ENCODE measurements at places on chromosomes 12 and 14.

DNA sequence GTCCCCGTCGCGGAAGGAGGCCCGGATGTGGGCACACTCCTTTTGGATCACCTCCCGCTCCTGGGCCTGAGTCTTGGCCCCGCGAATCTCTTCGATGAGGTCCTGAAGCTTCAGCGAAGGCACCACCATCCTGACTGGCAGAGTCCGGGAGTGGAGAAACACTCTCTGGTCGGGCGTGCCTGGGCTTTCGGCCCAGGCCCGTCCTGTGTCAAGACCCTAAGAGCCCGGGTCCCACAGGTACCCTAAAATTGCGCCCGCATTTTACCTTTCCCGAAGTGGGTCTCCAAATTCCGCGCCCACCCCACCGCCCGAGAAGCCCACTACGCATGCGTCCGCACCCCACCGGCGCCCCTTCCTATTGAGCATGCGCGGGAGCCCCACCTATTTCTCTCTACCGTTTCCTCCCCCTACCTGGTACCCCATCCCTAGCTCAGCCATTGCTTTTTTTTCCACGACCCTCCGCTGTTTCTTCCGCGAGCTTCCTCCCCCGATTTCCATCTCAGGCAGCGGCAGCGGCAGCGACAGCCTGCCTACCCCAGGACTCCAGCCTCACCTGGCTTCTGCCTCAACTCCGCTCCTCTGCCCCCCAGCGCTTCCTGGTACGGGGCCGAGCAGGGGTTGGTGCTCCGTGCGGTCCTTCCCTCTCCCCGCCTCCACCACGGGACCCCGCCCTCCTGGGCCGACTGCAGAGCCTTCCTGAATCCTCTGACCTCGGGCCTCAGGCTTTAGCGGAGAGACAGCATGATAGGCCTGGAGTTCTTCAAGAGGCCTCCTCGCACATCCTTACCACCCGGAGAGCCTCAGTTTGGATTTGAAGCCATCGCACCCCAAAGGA lies at the start of gene AP1G2:
AP1G2 (minus strand) TSS at position 606 of the 835 bp plus-strand sequence; CDS start at position 129, 477 bp downstream.
- DNase-seq = peak; percentile 84

GRCh38 chr12:2395354-2395977 lies 342.7 kb downstream of the CACNA1C start:
- peak; percentile 84 for DNase-seq

- no peak for DNase-seq
Measured at GRCh38 chr14:20477211-20477876, 8.1 kb downstream of the PNP start.

DNA sequence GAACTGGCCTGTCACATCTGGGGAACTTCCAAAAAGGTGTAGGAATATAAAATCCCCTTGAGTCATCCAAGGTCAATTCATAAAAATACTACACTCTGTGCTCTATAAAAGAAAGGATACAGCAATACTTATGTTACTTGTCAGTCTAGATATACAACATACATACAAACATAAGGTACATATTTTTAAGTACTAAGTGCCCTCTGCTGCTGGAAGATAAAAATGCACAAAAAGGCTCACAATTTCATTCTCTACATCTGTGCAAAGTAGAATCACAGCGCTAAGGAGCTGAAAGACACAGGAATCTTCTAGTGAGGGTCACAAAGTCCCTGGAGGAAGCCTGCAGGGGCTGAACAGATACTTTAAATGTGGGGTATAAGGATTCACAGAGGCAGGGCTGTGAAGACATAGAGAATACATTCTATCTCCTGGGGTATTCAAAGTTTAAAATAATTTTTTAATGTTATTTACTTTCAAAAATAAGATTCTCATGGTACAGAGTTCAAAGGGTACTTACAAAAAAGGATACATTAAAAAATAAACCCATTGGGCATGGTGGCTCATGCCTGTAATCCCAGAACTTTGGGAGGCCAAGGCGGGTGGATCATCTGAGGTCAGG lies 10.2 kb upstream of the GOLGA5 start:
- no peak for DNase-seq

GRCh38 chr14:57461777-57462320 lies 31.8 kb downstream of the CCDC198 start:
- no peak for DNase-seq

- no peak for DNase-seq
Measured at GRCh38 chr14:103961928-103962578, 19.7 kb upstream of the RD3L start.

DNA sequence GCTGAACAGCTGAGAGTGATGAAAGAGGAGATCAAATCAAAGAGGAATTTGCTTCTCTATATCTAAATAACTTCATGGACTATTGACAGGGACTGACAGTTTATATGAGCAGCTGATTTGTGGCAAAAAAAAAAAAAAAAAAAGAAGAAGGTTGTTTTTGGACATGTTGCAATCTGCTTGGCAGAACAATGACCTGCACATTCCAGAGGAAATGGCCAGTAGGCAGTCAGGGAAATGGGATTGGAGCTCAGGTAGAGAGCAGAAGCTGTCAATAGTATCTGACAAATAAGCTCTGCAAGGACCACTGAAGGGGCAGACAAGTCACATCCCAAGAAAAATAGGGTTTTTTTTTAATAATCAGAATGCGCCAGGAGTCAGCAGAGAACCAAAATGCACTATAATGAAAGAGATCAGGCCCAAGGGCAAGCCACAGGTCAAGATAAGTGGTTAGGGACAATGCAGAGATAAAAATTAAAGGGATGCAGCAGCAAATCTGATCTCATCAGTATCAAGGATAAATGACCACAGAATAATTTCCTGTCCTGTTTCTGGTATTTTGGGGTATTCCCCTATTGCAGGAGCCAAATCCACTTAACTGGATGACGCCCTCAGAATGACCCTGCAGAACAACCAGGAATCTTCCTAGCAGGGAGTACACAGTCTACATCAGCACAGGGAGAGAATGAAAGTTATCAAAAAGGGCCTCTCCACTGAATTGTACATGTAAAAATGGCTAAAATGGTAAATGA lies 22.6 kb upstream of the DUSP16 start:
- no peak for DNase-seq

DNA sequence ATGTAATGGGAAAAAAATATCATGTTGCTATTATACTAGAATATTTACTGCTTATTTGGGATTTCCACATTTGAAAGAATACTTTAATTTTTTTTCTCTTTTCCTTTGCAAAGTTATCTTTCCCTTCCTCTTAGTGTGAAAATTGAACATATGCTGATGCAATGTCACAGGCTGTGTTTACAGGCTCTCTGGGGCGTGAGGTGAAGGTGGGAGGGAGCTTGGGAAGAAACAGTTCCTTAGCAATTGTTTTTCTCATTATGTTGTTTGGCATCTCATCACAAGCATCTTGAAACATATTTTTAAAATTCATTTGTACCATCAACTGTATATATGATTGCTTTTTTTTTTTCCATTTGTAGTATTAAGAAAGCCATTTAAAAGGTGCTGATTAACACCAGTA lies 47.9 kb upstream of the NAV3 start:
- no peak for DNase-seq

GRCh38 chr12:84727961-84728360 lies 184.6 kb downstream of the SLC6A15 start:
- DNase-seq = no peak

- DNase-seq = no peak
Measured at GRCh38 chr14:102026934-102027333, 59.9 kb downstream of the HSP90AA1 start.

DNA sequence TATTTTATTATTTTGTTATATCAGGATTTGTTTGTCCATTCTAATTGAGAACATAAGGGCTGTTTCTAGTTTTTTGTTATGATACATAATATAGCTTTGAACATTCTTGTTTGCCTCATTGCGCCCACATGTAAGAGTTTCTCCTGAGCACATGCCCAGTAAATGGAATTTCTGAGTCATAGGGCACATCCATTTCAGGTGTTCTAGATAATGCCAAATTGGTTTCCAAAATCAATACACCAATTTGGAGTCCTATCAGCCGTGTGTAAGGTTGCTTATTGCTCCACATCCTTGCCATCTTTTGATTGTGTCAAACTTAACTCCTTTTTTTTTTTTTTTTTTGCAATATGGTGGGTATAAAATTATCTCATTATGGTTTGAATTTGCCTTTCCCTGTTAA lies 97.9 kb upstream of the RESF1 start:
- DNase-seq = no peak

GRCh38 chr12:93790472-93791152 lies 113.4 kb downstream of the CRADD start:
- DNase-seq = no peak

DNA sequence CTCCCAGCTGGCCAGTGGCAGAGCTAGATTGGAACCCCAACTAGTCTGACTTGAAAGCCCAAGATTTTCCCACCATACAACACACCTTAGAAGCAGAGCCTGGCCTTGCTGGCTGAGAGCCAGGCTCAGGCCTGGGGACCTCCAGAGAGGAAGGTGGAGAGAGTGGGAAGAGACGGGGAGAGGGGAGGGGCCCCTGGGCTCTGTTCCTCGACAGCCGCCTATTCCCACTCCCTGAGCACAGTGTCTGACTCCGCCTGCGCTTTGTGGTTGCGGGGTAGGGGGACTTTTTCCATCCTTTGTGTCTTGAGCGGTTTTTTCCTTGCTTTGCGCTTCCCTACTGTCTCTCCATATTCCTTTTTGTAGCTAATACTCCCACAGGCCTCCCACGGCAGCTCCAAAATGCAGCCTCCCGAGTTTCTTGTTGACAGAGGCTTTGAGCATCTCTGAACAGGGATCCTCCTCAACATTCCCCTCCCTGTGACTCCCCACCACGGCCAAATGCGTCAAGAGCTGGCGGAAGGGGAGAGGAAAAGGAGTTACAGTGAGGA lies 4.0 kb upstream of the KCNH3 start:
- DNase-seq = no peak

GRCh38 chr14:70073924-70074566 lies 114.7 kb downstream of the SLC8A3 start:
- DNase-seq = peak; percentile 79

GRCh38 chr14:32226056-32226455 lies 23.0 kb upstream of the RNU6-8 start:
- DNase-seq = no peak

DNA sequence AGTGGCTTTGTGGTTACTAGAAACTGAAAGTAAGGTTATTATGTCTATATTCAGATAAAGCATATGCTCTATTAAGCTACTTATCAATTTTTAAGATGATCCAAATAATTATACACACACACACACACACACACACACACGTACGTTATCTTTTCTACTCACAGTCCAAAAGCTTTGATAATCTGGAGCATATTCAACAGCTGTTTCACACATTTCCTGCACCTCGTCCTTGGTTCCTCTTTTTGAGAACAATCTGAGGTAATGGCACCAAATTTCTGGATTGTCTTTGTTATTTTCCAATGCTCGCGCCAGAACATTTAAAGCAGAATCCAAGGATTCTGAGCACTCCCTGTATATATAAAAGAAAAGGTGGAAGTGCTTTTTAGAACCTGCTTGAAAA lies 37.5 kb downstream of the ZFC3H1 start:
- DNase-seq = no peak

DNA sequence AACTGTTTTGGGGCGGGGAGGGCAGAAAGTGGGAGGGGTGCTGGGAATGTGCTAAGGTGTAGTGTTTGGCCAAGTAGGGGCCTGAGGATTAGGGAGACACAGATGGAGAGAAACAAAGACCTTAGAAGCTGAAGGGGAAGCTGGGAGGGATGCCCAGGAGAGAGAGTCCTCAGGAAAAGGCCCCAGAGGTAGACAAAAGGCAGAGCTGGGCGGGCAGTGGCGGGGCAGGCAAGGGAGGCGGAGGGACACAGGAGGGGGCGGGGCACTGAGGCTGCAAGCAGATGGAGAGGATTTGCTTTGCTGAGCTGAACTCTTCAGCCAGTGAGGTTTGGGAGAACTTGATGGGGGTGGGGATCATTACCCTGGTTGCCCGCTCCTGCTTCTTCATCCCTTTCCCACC lies 2.8 kb downstream of the PTMS start:
- DNase-seq = peak; percentile 90

DNA sequence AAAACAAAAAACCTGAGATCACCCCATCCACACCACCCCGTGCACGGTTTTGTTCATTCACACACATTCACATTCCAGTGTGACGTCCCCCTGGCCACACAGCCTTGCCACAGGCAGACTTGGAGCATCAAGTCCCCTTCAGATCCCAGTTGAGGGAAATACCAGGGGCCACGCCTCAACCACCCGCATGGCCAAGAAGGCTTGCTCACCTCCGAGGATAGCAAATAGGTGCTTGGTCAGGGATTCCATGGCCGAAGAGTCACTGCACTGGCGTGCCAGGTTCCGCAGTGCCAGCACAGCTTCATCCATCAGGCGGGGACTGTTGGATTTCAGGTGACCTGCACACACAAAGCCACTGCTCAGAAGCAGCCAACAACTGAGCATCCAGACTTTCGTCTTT lies 19.0 kb downstream of the GCN1 start:
- no peak for DNase-seq

GRCh38 chr12:76990716-76991115 lies 74.7 kb downstream of the E2F7 start:
- no peak for DNase-seq

- DNase-seq = no peak
Measured at GRCh38 chr14:95134304-95134933, 22.9 kb downstream of the DICER1 start.

- no peak for DNase-seq
Measured at GRCh38 chr14:30196861-30197260, 269.2 kb upstream of the PRKD1 start.

DNA sequence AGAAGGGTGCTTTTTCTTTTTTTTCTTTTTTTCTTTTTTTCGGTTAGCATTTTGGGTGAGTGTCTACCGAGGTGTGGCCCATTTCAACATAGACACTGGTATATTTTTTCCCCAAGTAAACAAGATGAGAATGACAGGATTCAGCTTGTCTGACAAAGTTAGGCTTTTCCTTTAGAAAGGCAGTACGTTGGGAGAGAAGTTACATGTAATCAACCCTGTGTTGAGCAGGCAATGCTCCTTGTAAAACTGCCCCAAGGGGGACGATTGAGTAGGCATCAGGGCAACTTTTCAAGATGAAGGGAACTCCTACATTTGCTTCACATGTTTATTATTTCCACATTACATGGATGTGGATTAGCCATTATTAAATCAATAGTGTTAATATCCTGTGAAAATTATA lies 1.7 kb downstream of the EMP1 start:
- no peak for DNase-seq

GRCh38 chr14:91419044-91419397 lies 1.4 kb upstream of the CCDC88C start:
- DNase-seq = no peak

GRCh38 chr12:67068204-67068731 lies 200.9 kb upstream of the CAND1 start:
- DNase-seq = peak; percentile 25

DNA sequence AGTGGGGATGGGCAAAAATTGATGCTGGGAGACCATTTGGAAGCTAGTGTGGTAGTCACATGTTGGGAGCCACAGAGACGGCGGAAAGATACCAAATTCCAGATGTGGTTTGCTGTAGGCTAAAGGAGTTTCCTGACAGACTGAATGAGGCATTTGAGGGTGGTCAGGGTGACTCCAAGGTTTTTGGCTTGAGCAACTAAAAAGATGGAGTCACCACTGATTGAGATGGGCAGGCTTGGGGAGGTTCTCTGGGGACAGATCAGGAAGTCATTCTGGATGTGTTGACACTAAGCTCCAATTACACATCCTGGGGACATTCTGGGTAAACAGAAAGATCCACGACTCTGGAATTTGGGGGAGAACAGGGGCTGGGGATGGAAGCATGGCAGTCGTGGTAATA lies 15.5 kb upstream of the SERPINA9 start:
- DNase-seq = no peak
